ENCODE measurements at places on chromosomes 3 and 15.

DNA sequence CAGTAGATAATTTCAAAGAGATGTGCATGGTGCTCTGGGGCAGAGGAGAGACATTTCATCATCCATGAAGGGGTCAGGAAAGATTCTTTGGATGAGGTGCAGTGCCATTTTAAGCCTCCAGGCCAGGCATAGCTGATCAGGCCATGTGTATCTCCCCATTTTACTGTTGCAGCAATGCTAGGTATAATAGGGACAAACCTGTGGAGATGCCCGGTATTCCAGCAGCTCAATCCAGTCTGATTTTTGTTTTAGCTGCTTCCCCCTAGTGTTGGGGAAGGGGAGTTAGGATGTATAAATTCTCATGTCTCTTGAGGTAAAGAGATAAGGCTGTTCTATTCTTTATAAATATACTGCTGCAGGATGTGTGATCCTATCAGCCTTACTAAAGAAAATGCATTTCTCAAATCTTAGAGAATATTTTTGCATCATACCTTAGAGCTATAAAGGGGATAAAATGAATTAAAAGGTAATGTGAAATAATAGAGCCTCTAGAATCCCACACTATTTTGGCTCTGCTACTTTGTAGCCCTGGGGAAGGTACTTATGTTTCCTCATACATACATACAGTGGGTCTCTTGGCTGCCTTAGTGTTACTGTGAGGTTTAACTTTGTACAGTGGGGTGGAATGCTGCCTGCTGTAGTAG lies 5.2 kb downstream of the CDV3 start:
- DNase-seq: peak; percentile 42

DNA sequence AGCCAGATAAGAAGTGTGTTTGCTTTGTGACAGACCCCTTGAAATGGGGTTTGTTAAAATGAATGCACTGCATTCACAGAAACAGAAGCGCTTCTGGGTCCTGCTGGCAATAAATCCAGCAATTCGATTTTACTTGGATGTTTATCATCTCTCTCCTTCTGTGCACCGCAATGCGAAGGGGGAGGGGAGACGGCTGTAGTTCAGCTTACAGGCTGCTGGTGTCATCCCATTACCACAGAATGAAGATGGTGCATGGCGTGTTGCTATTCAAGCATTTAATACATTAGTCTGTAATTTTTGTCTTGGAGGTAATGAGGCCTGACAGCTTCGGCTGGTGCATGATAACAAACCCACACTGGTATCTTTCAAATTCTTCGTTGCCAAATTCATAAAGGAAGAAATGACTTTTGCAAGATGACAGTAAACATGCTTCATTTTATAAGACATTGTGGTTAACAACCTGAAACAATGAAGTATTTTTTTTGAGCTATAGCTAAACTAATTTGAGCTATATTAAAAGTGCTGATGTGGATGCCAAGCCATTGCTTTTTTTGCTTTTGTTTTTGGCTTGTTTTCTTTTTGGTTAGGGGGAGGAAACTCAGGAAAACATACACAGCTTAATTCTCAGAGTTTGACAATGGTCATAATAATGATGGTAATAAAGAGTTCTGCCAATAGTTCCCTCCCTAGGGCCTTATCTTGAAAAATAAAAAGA lies 418.3 kb downstream of the OTOL1 start:
- peak; percentile 64 for DNase-seq

DNA sequence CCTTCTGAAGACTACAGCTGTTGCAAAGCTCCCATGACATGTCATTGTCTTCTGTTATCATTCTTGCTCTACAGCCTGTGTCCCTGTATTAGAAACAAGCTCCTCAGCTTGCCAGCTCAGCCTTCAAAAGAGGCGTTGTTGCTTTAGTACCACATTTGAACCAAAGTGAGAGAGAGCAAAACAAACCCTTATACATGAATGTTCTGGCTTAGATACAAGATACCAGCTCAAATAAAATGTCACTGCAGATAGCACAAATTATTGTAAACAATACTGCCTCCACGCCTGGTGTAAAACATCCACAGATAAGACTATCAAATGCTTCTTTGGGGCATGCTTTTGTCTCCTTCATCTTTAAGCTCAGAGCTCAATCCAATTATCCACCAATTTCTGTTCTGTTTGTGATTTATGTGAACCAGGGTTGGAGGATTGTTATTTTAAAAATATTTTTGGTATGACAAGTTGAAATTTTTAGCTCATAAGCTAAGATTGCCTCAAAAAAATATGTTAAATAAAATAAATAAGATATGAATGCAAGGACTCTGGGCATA lies 403.6 kb upstream of the CDIN1 start:
- no peak for DNase-seq

GRCh38 chr3:83622526-83622925 lies 1336.3 kb upstream of the CADM2 start:
- no peak for DNase-seq

DNA sequence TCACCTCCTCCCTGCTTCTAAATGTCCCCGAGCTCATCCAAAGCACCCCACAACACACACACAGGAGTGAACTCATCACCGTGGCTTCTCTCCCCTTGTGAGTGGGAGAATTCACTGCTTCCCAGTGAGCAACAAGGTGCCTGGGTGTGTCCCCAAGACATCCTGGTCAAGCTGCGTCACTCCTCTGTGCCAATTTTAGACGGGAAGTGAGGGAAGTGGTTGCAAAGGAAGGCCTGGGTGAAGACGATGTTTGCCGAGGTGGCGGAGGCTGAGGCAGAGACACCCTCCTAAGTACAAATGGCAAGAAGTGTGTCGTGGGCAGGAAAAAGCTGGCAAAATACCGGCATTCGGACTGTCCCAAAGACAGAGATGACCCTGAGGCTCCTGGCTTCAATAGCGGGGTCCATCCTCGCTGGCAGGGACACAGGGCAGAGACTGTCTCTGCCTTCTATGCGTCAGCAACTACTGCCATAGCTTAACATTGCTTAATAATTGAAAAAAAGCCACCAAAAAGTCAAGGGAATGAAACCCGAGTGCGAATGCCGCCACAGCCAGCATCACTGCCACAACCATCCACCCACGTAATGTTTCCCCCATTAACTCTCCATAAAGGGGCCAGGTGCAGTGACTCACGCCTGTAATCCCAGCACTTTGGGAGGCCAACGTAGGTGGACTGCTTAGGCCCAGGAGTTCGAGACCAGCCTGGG lies 72.8 kb downstream of the VGLL4 start:
- DNase-seq: peak; percentile 72

DNA sequence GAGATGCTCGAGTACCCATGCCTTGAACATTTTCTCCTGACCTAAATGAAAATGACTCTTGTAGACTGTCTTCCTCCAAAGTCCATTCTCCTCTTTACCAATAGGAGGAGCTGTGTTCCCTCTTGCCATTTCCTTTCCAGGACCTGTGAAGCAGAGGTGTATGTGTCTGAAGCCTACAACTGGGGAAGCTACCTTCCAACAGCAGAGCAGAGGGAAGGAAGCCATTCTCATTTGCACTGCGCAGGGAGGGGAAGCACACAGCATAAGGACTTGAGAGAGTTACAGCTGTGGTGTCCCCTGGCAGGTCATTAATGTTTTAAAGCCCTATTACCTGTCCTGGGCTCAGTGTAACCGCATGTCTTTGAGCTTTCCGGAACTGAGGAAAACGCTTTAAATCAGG lies 38.7 kb downstream of the HSPBAP1 start:
- peak; percentile 55 for DNase-seq

DNA sequence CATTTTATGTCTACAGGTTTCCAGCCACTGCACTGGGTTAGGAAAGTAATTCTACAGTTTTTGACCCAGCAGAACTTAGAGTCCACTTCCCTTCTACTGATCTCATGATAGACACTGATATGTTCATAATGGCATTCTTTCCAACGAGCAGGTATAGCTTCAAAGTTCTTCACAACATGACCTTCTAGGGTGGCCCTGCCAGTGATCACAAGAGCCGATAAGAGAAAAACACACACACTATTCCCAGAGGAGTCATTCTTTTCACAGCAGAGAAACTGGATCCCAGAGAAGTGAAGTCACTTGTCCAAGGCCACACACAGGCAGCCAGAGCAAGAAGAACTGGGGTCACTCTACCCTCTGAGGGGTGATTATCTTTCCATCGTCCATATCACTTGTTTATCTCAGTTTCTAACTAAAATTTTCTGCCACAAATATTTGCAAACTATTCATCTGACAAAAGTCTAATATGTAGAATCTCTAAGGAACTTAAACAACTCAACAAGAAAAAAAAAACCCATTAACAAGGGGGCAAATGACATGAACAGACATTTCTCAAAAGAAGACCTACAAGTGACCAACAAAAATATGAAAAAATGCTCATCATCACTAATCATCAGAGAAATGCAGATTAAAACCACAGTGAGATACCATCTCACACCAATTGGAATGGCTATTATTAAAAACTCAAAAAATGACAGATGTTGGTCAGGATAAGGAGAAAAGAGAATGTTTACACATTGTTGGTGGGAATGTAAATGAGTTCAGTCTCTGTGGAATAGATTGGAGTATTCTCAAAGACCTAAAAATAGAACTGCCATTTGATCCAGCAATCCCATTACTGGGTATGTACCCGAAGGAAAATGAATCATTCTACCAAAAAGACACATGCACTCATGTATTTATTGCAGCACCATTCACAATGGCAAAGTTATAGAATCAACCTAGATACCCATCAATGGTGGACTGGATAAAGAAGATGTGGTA lies 31.5 kb downstream of the SPTSSB start:
- no peak for DNase-seq

DNA sequence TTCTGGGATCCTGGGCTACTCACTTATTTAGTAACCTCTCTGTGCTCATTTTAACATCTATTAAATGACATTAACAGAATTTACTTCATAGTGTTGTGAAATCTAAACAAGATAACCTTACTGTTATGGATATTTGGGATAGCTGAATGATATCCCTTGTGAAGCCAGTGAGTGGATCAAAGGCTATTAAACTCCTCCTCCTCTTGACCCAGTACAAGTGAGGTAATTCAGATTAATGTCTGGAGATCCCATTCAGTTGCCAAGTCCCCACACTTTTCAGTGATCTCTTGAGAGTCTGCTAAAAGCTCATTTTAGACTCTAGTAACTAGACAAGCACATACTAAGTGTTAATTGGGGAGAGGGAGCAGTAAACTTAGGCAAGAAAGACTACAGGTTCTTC lies 2.5 kb upstream of the ANKRD28 start:
- no peak for DNase-seq

DNA sequence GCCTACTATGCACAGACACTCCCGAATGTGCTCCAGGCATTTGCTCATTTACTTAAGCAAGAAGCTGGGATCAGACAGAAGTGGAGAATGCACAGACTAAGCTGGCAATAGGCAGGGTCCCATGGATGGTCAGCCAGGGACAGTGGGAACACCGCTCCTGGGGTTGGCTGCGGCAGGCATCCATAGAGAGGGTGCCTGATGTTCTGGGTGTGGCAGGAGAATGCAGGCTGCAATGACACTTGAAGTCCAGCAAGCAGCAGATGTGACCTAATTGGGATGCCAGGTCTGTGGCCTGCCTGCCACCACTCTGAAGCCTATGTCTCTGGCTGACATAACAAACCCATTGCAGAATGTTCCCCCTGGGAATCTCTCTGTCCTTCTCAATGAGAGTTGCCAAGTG lies 40.2 kb upstream of the SLC6A11 start:
- no peak for DNase-seq

GRCh38 chr3:52670621-52671521 lies 14.8 kb downstream of the PBRM1 start:
- peak; percentile 84 for DNase-seq

DNA sequence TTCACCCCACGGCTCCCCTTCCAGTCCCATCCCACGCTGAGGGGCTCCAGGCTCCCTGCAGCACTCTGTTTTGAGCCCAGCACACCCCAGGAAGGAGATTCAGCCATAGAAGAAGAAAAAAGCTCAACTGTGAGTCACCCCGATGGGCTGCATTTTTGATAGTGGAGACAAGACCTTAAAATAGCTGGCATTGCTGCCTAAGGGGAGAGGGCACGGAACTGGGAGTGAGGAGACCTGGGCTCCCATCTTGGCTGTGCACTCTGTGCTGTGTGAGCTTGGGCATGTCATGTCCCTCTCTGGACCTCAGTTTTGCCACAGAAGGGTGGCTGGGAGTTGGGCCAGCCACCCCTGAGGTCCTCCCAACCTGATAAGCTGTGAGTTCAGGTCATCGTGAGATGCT lies 57.2 kb upstream of the SMAD6 start:
- DNase-seq: peak; percentile 51

DNA sequence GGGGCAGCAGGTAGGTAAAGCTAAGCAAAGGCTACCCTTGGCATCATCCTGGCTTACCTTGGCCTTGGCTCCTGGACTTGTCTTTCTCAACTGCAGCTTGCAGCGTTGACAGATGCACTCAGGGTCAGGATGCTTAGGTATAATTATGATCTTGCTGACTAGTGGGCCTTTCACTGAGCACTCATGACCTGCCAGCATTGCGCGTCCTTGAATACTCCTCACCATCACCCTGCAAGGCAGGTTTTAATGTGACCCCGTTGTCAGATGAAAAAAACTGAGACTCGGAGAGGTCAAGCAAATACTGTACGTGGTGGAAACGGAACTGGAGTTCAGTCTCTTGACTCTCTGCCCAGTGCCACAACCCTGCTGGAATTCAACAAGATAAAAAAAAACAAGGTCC lies 126.7 kb downstream of the OPA1 start:
- DNase-seq: no peak

DNA sequence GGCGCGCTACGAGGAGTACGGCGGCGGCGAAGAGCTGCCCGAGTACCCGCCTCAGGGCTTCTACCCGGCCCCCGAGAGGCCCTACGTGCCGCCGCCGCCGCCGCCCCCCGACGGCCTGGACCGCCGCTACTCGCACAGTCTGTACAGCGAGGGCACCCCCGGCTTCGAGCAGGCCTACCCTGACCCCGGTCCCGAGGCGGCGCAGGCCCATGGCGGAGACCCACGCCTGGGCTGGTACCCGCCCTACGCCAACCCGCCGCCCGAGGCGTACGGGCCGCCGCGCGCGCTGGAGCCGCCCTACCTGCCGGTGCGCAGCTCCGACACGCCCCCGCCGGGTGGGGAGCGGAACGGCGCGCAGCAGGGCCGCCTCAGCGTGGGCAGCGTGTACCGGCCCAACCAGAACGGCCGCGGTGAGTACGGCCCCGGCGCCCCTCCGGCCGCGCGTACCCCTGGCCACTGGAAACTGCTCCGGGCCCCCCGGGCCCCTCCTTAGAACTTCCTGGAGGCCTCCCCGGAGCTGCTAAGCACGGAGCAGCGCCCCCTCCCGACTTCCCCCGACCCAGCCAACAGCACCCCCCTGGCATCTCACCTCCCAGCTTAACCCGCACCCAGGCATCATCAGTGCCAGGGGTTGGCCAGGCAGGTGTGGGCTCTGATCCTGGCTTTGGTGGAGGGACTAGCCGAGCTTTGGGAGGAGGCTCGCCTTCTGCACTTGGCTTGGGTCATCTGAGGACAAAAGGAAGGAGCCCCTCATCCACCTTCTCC lies 1.4 kb downstream of the LOXL1 start:
- peak; percentile 73 for DNase-seq
